ENCODE measurements at places on chromosomes 12 and 14. TPM values are rescaled to one million over a fixed set of nuclear protein-coding genes. Genes with fewer than 3 reads are reported as not detected.
A peak's percentile ranks its signal among the peaks of the same experiment; 100 is the strongest.

DNA sequence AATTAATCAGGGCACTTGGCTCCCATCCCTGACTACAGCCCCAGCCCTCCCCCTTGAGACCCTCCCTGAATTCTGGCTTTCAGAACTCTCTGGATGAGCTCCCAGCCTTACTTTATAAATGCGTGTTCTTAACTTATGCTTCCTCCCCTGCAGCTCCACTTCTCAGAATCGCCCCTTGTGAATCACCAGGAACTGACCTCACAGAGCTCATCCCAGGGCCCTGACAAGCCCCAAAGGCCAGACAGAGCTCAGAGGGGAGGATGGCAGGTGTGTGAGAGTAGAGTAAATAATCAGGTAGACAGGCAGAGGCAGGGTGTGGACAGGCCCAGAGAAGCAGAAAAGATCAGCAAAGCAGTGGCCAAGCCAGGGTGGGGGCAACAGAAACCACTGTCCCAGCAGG, 68.2 kb upstream of the FOXN3 start:
- no peak for DNase-seq

DNA sequence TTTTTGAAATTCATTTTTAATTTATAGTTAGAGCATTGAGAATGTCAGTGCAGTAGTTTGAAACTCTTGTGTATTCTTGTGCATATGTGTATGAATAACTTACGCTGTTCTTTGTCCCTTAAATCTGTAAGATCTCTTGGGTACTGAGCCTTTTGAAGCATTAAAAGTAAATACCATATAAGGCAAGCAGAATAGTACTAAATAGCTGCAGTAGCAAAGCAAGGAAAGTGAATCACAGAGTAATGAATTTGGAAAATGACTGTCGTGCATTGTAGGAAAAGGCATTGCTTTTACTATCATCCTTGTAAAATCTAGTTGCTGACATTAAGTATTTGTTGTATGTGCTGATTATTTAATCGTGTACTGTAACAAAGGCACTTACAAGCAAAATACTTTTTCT, 12.1 kb downstream of the CNOT2 start:
- DNase-seq, result no peak

- no peak for DNase-seq
Measured at GRCh38 chr12:75545636-75546035, 34.2 kb upstream of the KRR1 start.

DNA sequence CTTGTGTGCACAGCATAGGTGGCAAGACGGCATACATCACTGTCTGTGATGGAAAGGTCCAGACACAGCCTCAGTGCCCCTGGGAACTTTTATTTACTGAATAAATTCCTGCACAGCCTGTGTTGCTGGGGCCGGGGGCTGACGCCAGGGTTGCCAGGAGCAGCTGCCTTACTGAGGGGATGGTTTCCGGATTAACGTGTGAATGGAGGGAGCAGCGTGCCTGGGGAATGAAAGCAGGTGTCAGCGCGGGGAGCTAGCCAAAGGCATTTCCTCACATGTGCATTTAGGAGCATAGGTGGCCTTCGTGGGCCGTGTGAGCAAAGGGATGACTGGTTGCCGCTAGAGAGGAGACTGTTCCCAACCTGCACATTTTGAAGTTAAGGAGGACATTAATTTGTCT, 41.6 kb downstream of the SFSWAP start:
- DNase-seq, result no peak

DNA sequence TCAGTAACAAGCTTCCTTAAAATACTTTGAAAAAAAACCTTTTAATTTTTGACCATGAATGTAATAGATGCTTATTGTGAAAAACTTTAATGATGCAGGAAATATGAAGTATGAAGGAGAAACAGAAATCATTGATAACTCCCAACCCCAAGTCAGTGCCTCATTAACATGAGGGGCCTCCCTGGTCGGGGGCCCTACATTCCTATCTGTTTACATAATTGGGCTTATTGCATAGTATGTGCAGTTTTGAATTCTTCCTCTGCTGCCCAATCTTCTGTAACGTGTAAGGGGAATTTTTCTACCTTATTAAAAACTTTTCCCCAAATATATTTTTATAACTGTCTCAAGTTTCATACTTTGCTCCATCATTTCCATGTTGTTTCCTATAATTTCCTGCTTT, 63.0 kb downstream of the SLC25A47 start:
- DNase-seq, result no peak

DNA sequence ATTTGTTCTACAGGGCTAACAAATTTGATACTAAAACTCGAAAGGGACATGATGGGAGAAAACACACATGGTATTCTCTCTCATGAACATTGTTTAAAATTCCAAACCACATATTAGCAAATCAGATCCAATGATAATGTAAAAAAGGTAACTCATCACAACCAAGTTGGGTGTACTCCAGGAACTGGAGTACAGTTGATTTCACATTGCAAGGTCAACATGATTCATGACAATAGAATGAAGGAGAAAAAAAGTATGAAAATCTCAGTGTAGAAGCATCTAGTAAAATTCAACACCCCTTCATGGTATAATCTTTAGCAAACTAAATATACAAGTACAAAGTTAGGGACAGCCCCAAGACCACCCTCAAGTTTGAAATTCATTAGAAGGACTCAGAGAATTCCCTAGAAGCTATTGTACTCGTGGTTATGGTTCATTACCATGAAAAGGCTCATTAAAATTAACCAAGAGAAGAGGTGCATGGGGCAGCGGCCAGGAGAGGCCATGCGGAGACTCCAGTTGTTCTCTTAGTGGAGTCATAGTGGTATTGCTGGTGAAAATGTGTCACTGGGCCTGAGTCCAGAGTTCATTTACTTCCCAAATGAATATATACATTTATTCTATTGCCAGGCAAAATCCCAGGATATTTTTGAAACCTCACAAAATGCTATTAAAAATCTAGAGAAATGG, 3.1 kb upstream of the CDCA4 start:
- DNase-seq, result no peak

DNA sequence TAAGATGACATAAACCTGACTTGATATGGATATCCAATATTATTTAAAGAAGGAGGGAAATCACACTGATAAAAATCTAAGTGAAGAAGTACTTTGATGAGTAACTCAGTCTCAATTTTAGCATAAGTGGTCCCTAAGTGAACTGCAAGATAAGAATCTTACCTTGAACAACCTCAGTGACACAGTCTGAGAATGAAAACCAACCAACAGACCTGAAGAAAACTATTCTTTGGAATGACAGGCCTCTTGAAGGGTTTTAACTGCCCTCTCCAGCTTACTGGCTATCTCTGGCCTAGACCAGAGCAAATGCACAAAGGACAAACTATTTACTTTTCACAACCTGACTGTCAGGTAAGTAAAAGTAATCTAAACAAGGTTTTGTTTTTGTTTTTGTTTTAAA, 44.7 kb downstream of the CPM start:
- no peak for DNase-seq

- DNase-seq, result no peak
Measured at GRCh38 chr12:110193196-110193595, 69.0 kb downstream of the IFT81 start.

- DNase-seq, result no peak
Measured at GRCh38 chr12:131208425-131208824, 254.7 kb downstream of the ADGRD1 start.

DNA sequence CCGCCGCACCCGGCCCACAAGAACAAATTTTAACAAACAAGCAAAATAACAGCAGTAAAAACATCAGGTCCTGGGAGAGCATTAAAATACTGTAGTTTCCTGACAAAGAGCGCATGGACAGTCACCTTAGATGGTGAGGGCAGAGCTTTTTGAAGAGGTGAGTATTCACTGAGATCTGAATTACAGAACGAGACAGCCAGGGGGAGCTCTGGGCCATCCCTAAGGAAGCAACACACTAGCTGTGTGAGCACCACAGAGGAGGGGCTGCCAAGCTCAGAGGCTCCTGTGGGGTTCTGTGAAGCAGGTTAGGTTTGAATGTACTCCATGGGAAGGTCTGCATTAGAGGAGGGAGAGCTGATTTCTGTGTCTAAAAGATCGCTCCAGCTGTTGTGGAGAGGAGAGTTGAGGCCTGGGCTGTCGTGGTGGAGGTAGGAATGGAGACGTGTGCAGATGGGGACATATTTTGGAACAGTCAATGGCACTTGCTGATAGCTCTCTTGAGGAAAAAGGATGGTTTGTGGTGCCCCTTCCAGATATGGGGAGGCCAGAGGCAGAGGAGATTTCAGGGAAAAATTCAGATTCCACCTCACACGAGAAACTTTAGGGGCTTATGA, 72.9 kb downstream of the TRAFD1 start:
- DNase-seq, result peak; percentile 26

DNA sequence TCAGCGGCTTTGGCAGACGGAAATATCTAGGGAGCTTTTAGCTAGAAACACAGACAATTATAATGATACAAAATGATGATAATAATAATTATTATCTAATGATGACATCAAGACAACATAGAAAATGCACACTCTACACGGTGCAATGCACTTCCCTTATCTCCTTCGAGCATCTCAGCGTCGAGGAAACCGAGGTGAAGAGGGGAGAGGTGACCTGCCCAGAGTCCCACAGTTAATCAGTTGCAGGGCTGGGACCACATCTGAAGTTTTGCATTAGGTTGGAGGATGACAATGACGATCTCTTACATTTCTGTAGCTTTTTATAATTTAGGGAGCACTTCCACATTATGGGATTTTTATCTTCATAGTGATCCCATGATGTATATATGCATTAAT, 130.2 kb downstream of the PAPOLA start:
- no peak for DNase-seq

DNA sequence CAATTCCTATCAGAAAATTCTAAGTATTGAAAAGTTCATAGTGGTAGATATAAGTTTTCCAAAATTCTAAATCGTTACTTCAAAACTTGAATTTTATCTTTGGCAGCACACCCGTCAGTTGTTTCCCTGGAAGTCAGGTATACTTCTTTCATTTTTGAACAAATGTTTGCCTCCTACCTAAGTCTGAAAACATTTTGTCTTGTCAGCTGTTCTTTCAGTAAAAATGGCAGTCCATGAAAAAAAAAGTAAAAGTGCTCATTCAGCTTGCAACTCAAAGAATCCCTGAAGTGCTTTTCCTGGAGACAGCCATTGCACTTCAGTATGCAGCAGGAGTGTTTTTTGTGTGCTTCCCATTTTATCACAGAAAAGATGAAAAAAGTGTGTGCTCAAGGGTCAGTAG, 130.1 kb upstream of the NEDD1 start:
- DNase-seq, result no peak

DNA sequence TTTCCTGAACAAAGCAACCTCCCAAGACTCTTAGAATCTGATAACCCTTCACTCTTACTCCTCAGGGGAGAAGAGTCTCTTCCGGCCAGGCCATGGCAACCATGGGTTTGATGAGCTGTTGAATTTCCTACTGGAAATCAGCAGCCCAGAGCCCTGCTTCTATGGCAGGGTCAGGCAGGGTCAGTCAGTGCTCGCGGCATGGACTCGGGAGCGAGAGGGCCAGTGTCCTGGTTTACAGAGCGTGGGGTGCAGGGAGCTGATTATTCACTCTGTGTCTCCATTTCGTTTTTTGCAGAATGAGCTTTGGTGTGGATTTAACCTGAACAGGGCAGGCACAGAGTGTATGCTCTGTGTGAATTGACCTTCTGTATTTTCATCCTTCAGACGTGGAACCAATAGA, 340.6 kb upstream of the SFSWAP start:
- no peak for DNase-seq

DNA sequence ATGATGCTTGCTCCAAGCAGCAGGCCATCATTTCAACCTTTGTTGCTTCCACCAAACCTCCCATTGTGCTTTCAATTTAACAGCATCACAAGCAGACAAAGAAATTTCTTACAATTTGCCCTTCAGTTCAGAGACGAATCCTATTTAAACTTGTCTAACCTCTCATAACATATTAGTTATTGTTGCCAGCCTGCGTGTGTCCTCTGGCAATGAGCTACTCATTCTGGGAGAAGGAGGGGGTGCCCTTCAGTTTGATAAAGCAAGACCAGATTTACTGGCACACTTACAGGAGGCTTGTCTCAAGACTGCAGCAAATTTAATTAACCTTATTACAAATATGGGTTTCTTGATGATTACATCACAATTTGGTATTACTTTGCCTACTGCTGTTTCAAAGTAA, 203.6 kb upstream of the SOX5 start:
- DNase-seq, result no peak

- no peak for DNase-seq
Measured at GRCh38 chr12:94203796-94204195, 55.4 kb downstream of the PLXNC1 start.

GRCh38 chr12:47963340-47964040, at the start of gene TMEM106C:
TMEM106C (plus strand) TSS chr12:47963596; CDS start chr12:47964237, 641 bp downstream.
- peak; percentile 94 for DNase-seq

The KRT6A gene
- not detected for total RNA-seq

The OTUB2 gene
- 0.19 TPM for total RNA-seq

The SLC5A8 gene
- total RNA-seq, result not detected

The NFE2 gene
- total RNA-seq, result 0.35 TPM

The TMPRSS12 gene
- total RNA-seq, result not detected

The YEATS4 gene
- total RNA-seq, result 10.4 TPM

The HCAR3 gene
- total RNA-seq, result not detected
